ENCODE measurements at places on chromosomes 4 and X. TPM values are rescaled to one million over a fixed set of nuclear protein-coding genes. Genes with fewer than 3 reads are reported as not detected.

GRCh38 chr4:79184476-79184875, 141.4 kb downstream of the NAA11 start:
- DNase-seq, result peak; percentile 17

- no peak for DNase-seq
These were observed 611.9 kb downstream of the STPG2 start for GRCh38 chr4:97531351-97531750.

DNA sequence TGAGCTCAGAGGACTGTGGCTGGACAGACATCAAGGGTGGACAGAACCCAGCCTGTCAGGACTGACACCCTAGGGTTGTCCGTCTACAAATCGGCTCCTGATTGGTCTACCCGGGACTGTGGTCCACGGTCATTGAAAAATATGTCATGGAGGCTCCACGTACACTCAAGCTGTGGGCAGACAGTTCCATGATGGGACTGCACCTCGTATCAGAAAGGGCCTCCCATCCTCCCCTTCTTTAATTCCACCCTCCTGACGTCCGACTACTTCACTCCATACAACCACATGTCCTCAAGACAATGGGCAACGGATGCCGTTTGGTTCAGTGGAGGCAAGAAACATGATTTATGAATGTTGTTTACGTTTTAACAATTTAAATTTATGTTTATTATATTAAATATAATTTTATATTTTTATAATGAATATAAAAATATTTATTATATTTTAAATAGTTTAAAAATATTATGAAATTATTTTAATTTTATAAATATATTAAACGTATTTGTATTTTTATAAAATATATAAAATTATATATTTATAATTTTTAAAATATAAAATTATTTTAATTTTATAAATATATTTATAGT, 58.0 kb upstream of the SHOX start:
- DNase-seq, result no peak

DNA sequence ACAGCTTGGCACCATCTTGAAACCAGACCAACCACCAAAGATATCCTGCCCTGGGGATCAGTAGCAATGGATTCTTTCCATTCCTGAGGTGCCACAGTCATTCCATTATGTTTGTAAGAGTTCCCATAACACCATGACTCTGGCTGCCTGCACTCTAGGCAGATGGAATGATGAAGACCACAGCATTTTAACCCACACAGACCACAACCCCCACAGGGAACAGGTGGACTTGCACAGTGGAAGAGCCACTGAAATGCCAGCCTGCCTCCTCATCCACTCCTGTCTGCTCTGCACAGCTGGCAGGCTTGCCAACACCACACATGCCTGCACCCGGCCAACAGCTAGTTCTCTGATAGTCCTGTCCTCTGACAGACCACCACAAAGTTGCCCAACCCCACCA, 2362.2 kb upstream of the AGA start:
- no peak for DNase-seq

DNA sequence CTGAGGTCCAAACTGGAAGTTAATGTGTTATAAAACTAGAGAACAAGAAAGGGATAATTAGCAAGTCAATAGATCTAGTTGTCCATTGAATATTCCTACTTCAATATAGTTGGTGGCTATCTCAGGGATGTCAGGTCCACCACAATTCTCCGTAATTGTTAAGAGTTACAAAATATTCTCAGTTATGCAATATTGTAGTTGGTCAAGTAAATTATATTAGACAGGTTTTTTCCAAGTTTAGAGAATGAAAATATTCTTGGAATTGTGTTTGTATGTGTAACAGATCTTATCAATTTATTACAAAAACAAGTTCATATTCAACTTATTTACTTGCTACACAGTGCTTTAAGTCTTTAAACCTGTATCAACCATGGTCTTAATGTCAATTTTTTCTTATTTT, 547.4 kb downstream of the SPRY1 start:
- DNase-seq, result no peak

The MUC7 gene
- not detected for total RNA-seq

The HEPH gene
- total RNA-seq, result 168 TPM

The CCDC110 gene
- 2.0 TPM for total RNA-seq

The STAP1 gene
- not detected for total RNA-seq

Data from neural progenitor cell (in vitro differentiated cells).